ENCODE measurements at places on chromosomes 6 and 20. TPM values are rescaled to one million over a fixed set of nuclear protein-coding genes. Genes with fewer than 3 reads are reported as not detected.

The C6orf163 gene
- 5.7 TPM for total RNA-seq

The HLA-G gene
- total RNA-seq: 5.4 TPM

- peaks cover 2% of the 10 kb centered on the region for H3K4me1 ChIP-seq
- no peak overlapping the region for H3K27ac ChIP-seq
- no peaks in the 10 kb centered on the region for H3K27me3 ChIP-seq
- H3K36me3 ChIP-seq: no peaks in the 10 kb centered on the region
- DNase-seq: no peak
Measured at GRCh38 chr6:113616701-113617274, 240.4 kb upstream of the MARCKS start.

The TCP1 gene
- total RNA-seq: 181 TPM

GRCh38 chr20:39676857-39677391, 714.8 kb downstream of the DHX35 start:
- H3K4me3 ChIP-seq: no peak overlapping the region
- no peaks in the 10 kb centered on the region for H3K4me1 ChIP-seq
- H3K27me3 ChIP-seq: no peaks in the 10 kb centered on the region
- no peak for DNase-seq
- H3K27ac ChIP-seq: no peak overlapping the region
- no peaks in the 10 kb centered on the region for H3K36me3 ChIP-seq

DNA sequence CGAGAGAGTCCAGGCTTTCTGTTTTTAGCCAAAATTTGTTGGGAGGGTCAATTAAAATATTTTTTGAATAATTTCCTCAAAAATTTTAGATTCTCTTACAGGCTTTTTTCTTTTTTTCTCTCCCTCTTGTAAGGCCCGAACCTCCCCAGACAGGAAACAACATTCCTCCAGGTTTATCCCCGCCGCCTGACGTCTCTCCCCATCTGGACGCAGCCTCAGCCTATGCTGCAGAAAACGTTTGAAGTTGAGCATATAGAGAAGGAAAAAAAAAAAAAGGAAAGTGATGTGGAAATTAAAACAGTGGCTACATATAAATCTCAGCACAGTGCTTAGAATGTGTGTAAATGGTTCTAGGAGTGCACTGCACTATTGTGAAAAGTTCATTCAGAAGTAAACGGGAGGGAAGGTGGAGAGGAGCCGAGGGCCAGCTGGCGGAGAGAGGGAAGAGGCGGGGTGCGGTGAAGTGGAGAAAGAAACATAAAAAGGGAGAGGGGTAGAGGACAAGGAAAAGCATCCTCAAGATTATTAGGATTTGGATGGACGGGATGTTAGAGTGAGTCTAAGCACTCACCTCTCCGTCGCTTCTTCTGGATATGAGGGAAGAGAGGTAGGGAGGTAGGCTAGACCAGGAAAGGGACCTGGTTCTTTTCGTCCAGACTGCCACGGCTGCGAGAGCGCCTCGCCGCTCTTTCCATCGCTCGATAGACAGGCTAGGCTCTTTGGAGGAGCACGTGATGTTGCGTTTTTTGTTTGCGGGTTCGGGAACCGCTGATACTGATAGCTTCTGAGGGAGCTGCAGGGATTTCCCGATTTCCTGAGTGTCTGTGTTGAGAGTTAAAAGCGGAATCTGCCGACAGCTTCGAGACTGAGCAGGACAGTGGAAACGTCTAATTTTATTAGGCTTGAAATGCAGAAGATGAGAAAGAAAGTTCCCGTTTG, 98.7 kb downstream of the TRIM27 start:
- H3K4me3 ChIP-seq: no peak overlapping the region
- H3K27me3 ChIP-seq: peaks cover 66% of the 10 kb centered on the region
- no peaks in the 10 kb centered on the region for H3K36me3 ChIP-seq

The KLC4 gene
- 17.0 TPM for total RNA-seq

DNA sequence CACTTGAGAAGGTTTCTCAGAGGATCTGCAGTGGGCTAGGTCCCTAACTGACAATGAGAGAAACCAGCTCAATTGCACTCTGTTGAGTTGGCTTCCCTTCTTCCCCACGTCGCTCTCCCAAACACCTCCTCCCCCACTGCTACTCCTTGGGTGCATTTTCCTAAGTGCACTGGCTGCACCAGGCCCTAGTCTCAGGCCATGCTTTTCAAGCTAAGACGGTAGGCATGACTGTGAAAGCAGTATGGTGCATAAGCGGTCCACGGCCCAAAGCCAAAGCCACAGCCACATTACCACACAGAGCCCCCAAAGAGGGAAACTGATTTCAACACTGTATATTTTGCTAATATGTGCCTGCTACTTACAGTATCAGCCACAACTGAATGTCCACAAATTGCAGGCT, 62.1 kb upstream of the RBM24 start:
- H3K36me3 ChIP-seq: no peaks in the 10 kb centered on the region
- H3K4me1 ChIP-seq: no peaks in the 10 kb centered on the region
- no peak overlapping the region for H3K27ac ChIP-seq
- no peak for DNase-seq
- H3K4me3 ChIP-seq: no peak overlapping the region

The RREB1 gene
- 67.7 TPM for total RNA-seq

- no peaks in the 10 kb centered on the region for H3K36me3 ChIP-seq
- H3K27me3 ChIP-seq: no peaks in the 10 kb centered on the region
- peaks cover 5% of the 10 kb centered on the region for H3K4me1 ChIP-seq
- H3K4me3 ChIP-seq: no peak overlapping the region
- DNase-seq: no peak
- no peak overlapping the region for H3K27ac ChIP-seq
Measured at GRCh38 chr6:44824567-44824966, 437.1 kb downstream of the CDC5L start.

- no peaks in the 10 kb centered on the region for H3K27me3 ChIP-seq
- H3K4me1 ChIP-seq: peaks cover 72% of the 10 kb centered on the region
- H3K4me3 ChIP-seq: no peak overlapping the region
- peak overlapping the region; percentile 75 for H3K27ac ChIP-seq
- peaks cover 4% of the 10 kb centered on the region for H3K36me3 ChIP-seq
Measured at GRCh38 chr6:42040856-42041480, 9.4 kb upstream of the TAF8 start.

- no peak for DNase-seq
- no peaks in the 10 kb centered on the region for H3K4me1 ChIP-seq
- no peak overlapping the region for H3K4me3 ChIP-seq
Measured at GRCh38 chr6:20252311-20252710, 40.0 kb upstream of the MBOAT1 start.

The MAP7 gene
- 0.56 TPM for total RNA-seq

The AIF1 gene
- 2.0 TPM for total RNA-seq

The MYL9 gene
- 8.0 TPM for total RNA-seq

The EFCAB8 gene
- 0.71 TPM for total RNA-seq

DNA sequence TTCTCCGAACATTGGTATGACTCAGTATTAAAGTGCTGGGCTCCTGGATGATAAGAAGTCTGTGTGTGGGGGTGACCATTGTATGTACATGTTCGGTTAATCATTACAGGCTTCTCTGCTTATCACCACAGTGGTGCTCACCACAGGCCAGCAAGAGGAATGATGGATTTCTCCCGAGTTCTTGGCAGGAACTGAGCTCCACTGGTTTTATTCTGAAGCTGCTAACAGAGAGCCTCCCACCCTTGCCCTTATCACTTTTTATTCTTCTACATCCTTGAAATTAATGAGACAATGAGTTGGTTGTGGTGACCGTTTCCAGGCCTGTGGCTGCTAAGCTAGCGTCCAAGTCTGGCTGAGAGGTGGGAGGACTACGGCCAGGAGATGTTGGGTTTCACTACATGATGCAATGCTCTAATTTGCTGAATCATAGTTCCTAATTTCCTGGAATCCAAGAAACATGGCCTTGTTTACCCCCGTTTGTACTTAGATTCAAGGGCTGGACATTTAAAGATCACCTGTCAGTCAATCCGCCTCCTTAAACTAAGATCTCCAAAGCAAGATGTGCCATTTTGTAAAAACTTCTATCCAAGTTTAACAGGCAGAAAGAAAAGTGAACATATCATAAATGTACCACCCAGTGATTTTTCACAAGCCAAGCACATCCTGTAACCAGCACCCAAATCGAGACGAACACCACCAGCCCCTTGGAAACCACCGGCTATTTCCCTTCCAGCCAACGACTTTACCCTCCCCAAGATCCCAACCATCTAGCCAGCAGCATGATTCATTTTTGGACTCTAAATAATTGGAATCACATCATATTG, 172.5 kb downstream of the FOXA2 start:
- H3K27me3 ChIP-seq: no peaks in the 10 kb centered on the region
- H3K27ac ChIP-seq: no peak overlapping the region
- no peak overlapping the region for H3K4me3 ChIP-seq
- no peaks in the 10 kb centered on the region for H3K4me1 ChIP-seq
- H3K36me3 ChIP-seq: no peaks in the 10 kb centered on the region

GRCh38 chr6:155975506-155975905, 519.9 kb upstream of the NOX3 start:
- H3K27ac ChIP-seq: no peak overlapping the region
- H3K4me1 ChIP-seq: peaks cover 14% of the 10 kb centered on the region
- no peaks in the 10 kb centered on the region for H3K27me3 ChIP-seq
- no peak for DNase-seq
- H3K36me3 ChIP-seq: no peaks in the 10 kb centered on the region
- H3K4me3 ChIP-seq: no peak overlapping the region

- DNase-seq: no peak
- H3K27ac ChIP-seq: no peak overlapping the region
- no peaks in the 10 kb centered on the region for H3K36me3 ChIP-seq
- no peak overlapping the region for H3K4me3 ChIP-seq
- H3K4me1 ChIP-seq: peaks cover 2% of the 10 kb centered on the region
Measured at GRCh38 chr6:135909737-135910387, 58.4 kb downstream of the PDE7B start.

- no peaks in the 10 kb centered on the region for H3K36me3 ChIP-seq
- DNase-seq: no peak
- no peak overlapping the region for H3K27ac ChIP-seq
- H3K27me3 ChIP-seq: no peaks in the 10 kb centered on the region
- no peak overlapping the region for H3K4me3 ChIP-seq
- H3K4me1 ChIP-seq: no peaks in the 10 kb centered on the region
Measured at GRCh38 chr20:19254956-19255355, 42.5 kb downstream of the SLC24A3 start.

The PROKR2 gene
- not detected for total RNA-seq

GRCh38 chr6:165883851-165884640, 221.0 kb upstream of the PDE10A start:
- H3K27me3 ChIP-seq: peaks cover 3% of the 10 kb centered on the region
- H3K36me3 ChIP-seq: no peaks in the 10 kb centered on the region
- DNase-seq: no peak
- peaks cover 11% of the 10 kb centered on the region for H3K4me1 ChIP-seq
- H3K4me3 ChIP-seq: no peak overlapping the region

The IPCEF1 gene
- 1.8 TPM for total RNA-seq

The LTB gene
- 155 TPM for total RNA-seq

The PCSK2 gene
- total RNA-seq: not detected

- no peak overlapping the region for H3K27ac ChIP-seq
- no peaks in the 10 kb centered on the region for H3K36me3 ChIP-seq
- no peaks in the 10 kb centered on the region for H3K27me3 ChIP-seq
Measured at GRCh38 chr6:140050101-140050995, 675.9 kb upstream of the CITED2 start.

DNA sequence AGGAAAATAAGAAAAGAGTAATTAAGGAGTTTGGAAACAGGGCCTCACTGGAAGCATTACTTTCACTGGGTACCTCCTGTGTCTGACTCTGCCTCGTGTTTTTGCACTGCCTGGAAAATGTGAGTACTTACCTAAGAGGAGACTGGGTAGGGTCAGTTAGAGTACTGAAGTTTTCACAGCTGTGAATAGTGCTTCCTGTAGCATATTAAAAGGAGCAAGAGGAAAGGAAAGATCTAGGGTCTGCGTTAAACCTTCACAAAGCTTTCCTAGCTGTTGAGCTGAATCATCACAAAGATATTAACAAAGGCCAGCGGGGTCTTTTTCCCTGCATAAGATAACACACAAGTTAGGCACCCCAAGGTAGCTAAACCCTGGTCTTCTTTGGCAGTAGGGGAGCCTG, 82.3 kb downstream of the MLIP start:
- no peak overlapping the region for H3K27ac ChIP-seq
- H3K4me3 ChIP-seq: no peak overlapping the region
- no peaks in the 10 kb centered on the region for H3K36me3 ChIP-seq
- no peaks in the 10 kb centered on the region for H3K27me3 ChIP-seq

- no peaks in the 10 kb centered on the region for H3K4me1 ChIP-seq
- no peak for DNase-seq
- no peak overlapping the region for H3K27ac ChIP-seq
- H3K4me3 ChIP-seq: no peak overlapping the region
- peaks cover 24% of the 10 kb centered on the region for H3K27me3 ChIP-seq
Measured at GRCh38 chr20:51570739-51571459, 28.4 kb upstream of the NFATC2 start.

- H3K36me3 ChIP-seq: no peaks in the 10 kb centered on the region
- DNase-seq: no peak
- H3K4me1 ChIP-seq: no peaks in the 10 kb centered on the region
- H3K27me3 ChIP-seq: peaks cover 4% of the 10 kb centered on the region
- no peak overlapping the region for H3K4me3 ChIP-seq
Measured at GRCh38 chr20:51886341-51886740, 84.0 kb upstream of the SALL4 start.
